ENCODE measurements at places on chromosomes 7 and 10. TPM values are rescaled to one million over a fixed set of nuclear protein-coding genes. Genes with fewer than 3 reads are reported as not detected.

DNA sequence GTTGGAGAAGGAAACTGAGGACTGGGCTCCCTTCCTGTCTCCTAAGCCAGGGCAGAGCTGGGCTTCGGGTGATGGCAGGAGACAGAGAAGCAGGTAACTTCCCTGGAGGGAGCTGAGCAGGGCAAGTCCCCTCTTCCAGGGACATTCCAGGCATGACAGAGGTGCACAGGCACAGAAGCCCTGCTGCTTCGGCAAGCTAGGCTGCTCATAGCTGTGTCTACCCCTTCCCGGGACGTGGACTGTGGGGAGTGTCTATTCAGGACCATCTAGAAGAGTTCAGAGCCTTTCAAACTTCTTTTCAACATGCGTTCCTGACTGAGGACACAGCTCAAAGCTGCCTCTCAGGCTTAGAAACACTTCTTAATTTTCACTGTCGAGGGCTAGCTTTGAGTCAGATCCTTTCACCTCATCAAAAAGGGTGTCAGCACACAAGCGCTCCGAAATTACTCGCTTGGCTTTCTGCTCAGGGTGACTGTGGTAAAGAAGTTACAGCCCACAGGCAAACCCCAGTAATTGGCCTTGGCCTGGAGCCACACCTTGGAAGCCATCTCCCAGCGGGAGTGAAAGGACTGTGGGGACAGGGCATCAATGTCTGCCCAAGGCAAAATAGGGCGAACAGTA lies 63.7 kb upstream of the STEAP1B start:
- peak; percentile 26 for DNase-seq

GRCh38 chr7:155547161-155547791 lies 917 bp upstream of the CNPY1 start:
- DNase-seq = no peak

DNA sequence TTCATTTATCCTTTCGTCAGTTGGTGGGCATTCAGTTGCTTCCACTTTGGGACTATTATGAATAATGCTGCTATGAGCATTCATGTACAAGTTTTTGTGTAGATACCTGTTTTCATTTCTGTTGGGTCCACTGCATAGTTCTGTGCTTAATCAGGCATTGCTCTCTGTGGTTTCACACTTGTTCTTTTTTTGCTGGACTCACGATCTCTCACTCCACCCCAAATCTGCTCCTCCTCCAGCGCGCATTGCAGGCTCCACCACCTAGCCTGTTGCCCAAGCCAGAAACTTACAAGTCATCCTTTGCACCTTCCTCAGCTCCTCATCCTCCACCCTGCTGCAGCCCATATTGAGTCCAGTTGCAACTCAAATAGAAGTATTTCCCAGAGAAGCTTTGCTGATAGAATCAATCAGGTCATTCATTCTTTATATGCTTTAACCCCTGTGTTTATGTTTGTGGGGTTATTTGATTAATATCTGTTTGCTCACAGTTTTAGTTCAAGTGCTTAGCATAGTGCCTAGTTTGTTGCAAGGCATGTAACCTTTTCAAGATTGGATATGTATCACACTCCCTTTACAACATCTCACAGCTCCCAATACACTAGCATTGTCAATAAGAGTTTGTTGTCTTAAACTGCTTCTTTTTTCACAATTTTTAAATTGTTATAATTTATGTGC lies 16.6 kb upstream of the AFAP1L2 start:
- DNase-seq = no peak

- DNase-seq = peak; percentile 70
These were observed 115.0 kb downstream of the EGFR start for GRCh38 chr7:55133630-55134358.

GRCh38 chr10:6716516-6716915 lies 136.4 kb upstream of the PRKCQ start:
- DNase-seq = no peak

GRCh38 chr7:97008275-97008917 lies 3.0 kb downstream of the DLX6 start:
- no peak for DNase-seq

- DNase-seq = no peak
These were observed 83.9 kb downstream of the CADPS2 start for GRCh38 chr7:122802301-122802751.

DNA sequence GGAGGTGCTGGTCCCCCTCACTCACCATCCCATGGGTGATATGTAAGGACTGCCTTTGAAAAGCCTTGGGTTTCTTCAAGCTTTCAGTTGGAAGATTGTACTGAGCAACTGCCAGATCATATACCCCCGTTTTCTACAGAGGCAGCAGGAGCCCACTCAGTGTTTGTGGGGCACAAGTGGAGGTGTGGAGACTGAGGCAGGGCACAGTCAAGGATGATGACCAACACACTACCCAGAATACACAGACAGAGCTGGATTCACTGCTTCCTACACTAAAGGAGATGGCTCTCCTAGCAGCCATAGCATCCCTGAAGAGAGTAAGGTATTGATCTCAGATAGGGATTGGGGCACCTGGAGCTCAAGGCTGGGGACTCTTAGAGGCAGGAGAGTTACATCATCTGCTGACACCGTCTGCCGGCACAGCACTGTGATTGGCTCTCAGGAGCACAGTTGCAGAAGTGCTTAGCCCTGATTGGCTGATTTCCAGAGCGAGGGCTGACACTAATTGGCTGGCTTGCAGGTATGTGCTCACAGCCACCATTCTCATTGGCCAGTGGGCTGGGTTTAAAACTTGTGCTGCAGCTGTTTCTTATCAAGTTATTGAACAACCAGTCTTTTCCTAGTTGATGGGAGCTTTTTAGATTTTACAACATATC lies 77.9 kb upstream of the PFKP start:
- DNase-seq = no peak

DNA sequence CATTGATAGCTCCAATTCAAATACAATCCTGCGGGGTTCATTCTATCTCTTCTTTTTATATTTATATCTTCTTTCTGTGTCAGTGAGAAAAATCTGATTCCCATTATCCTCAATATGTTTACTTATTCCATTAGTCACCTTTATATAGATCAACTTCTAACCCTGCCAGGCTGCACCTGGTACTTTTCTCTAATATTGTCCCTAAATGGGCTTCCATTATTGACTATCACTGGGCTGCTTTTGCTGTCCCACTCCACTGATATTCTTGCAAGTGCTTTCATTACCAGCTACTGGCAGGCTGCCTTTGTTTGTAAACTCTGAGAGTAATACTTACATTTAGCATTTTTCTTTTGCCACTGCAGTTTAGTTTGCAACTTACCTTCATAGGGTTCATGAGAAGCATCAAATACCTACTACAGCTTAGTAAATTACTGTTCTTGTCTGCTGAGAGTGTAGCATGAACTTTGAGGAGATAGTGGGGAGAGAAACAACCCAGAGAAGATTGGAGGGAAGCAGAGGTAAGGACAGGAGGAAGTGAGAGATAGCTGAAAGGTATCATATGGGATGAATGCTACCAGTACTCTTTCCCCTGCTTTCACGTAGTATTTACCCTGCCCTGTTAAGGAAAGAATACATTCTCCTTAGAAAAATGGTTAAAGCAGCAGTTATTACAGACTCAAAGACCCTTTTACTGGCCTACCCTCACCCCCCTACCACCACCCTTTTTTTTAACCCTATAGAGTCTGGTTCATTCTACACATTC lies 119.1 kb downstream of the PHTF2 start:
- no peak for DNase-seq

DNA sequence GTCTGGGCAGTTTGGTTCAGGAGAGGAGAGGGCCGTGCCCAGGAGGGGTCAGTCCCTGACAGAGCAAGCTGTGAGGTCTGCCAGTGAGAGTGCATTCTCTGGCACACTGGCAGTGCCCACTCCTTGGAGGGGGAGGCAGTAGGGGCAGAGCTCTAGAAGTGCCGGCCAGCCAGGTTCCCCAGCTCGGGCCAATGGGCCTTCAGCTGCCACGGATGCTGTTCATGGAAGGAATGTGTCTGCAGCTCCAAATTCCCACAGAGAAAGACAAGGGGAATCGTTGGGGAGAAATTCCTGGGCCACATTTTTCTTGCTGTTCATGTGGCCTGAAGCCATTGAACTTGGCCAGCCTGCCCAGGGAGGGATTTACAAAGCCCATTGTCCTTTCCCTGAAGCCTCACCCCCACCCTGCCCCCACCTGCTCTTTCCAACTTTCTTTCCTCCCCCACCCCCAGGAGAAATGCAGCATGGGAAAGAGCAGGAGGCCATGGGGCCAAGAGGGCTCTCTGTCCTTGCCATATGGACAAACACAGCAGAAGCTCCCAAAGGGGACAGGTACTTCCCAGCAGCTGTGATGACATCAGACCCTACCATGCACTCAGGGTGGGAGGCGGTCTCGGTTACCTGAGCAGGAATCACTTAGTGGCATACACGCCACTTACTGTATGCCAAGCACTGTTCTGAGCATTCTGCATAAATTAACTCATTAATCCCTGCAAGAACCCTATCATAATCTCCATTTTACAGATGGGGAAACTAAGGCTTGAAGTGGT lies 70.7 kb downstream of the ARHGAP22 start:
- no peak for DNase-seq

- no peak for DNase-seq
These were observed 5.1 kb downstream of the ALOX5 start for GRCh38 chr10:45378914-45379726.

Gene ABCB1
- 4.8 TPM for total RNA-seq

Gene DUS4L
- total RNA-seq = 6.6 TPM

Gene PRKAR1B
- 16.5 TPM for total RNA-seq

Gene CTAGE15
- 0.15 TPM for total RNA-seq

Gene CAMK2B
- 98.4 TPM for total RNA-seq

All from left ventricle myocardium superior (tissue), 1 donor.